ENCODE measurements at places on chromosomes 5 and 9. TPM values are rescaled to one million over a fixed set of nuclear protein-coding genes. Genes with fewer than 3 reads are reported as not detected.
A peak's percentile ranks its signal among the peaks of the same experiment; 100 is the strongest.

DNA sequence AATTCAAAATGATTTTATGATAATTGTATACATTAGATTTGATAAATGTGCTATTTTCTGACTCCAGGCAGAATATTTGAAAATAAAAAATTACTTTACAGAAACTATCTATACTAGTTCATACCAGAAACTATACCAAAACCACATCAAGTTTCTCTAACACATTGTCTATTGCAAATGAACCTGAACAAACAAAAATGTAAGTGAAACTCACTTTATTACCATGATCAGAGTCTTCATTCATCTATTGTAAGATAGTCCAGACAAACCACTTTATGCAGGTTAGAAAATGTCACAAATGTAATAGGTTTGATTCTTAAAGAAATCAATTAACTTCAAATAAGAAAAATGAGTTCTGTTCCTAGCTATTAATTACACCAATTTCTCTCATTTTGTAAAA is 99.4 kb downstream of the OXCT1 start:
- no peak for DNase-seq

- no peak for DNase-seq
Measured at GRCh38 chr5:179177711-179178575, 117.8 kb downstream of the ZNF354C start.

GRCh38 chr9:133589454-133590227 is 19.5 kb downstream of the FAM163B start:
- no peak for DNase-seq

- peak; percentile 73 for DNase-seq
Measured at GRCh38 chr5:36040651-36041536, 25.8 kb downstream of the UGT3A2 start.

GRCh38 chr5:71892641-71893365 is 173.7 kb downstream of the CARTPT start:
- no peak for DNase-seq

GRCh38 chr5:168299372-168299771 is 7.9 kb downstream of the WWC1 start:
- no peak for DNase-seq

GRCh38 chr5:43007911-43008362 is 32.2 kb downstream of the ANXA2R start:
- peak; percentile 57 for DNase-seq

DNA sequence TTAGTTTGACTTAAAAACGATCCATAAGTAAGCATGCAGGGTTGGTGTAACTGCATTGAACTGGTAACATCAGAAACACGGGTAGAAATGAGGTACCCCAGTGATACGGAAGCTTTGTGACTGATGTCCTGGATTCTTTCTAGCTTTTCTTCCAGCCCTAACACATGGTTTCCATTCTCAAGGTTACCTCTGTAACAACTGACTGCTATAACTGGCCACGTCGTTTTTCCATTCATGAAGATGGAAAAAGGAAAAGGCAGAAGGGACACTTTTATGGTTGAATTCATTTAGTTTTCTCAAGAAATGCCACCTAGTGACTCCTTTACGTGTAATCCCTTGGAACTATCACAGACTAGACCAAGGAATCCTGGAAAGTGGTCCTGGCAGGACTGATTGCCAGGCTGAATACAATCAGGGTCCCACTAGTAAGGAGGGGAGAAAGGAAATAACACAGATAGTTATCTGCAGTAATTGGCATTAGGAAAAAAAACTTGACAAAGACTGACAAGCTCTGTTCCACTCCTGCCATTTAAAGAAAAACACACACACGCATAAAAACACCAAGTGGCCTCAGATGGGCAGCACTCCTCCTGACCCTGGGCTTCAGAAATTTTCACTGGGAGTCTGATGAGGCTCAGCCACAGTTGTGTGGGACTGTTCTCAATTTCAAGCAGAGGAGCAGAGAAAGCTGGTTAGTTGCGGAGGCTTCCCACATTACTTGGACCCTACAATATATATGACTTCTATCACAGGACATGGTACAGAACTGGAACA is 77.5 kb upstream of the ZNF169 start:
- DNase-seq: no peak

DNA sequence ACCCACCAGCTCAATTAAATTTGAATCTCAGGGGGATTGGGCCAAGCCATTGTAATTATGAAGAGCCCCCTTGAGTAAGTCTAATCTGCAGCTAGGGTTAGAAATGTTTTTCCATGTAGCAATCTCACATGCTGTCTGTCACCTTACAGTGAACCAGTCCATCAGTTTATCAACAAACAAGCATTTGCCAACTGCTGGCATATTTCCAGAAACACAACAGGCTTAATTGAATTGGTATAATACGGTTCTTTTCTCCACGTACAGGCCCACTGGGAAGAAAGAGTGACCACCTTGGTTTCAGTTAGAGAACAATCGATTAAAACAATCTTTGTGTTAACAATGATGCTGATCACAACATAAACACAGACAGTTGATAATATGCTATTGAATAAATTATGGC is 67.4 kb downstream of the NSUN2 start:
- DNase-seq: no peak

DNA sequence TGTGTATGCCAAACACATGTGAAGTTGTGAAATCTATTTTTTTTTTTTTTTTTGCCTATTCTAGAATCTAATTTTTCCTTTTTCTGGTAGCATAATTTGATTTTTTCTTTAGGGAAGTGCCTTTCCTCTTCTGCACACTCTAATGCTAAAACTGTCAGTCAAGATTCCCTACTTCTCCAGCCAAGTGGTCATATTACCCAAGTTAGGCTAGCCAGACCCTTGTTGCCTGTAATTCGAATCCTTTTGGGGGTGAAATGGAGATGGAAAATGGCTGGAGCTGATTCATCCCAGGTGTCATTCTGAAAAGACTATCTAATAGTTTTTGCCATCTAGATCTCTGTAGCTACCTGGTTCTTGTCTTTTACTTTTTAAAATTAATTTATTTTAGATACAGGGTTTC is 24.8 kb upstream of the UBAP1 start:
- no peak for DNase-seq

DNA sequence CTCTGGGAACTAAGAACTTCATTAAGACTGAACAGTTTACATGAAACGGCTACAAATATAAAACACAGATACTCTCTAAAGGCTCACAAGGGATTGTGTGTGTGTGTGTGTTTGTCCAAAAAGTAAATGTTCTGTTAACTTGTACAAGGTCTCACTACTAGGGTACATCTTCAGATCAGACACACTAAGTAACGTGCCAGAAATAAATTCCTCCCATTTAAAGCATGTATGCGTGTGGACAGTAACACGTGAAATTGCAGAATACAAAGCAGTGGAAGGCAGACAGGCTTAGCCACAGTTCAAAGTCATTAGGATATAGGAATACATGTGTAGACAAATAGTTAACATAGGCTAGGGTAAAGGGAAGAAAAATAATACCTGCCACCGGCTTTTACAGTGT is 1.8 kb downstream of the BNC2 start:
- no peak for DNase-seq

DNA sequence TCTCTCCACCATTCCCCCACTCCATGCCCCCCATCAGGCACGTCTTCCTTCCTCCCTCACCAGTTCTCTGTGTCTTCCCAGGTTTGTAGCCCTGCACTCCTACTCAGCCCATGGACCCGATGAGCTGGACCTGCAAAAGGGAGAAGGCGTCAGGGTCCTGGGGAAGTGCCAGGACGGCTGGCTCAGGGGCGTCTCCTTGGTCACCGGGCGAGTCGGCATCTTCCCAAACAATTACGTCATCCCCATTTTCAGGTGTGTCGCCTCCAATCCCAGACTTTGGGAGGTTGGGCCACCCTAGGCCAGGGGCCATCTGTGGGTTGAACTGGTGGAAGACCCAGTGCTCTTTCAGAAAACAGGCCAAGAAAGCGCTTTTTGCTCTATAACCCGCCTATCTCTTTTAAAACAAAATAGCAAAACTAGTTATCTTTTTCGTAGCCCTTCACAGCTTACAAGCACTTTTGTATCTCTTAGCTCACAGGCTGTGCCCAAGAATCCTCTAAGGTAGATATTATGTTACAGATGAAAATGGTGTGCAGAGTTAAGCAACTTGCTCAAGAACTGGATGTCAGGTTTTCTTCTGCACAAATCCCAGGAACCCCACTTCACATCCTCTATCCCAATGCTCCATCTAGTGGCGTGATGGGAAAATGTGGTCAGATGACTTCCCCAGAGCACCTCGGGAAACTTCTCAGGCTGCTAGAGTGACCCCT is 56.2 kb downstream of the PLAC8L1 start:
- DNase-seq: peak; percentile 51

DNA sequence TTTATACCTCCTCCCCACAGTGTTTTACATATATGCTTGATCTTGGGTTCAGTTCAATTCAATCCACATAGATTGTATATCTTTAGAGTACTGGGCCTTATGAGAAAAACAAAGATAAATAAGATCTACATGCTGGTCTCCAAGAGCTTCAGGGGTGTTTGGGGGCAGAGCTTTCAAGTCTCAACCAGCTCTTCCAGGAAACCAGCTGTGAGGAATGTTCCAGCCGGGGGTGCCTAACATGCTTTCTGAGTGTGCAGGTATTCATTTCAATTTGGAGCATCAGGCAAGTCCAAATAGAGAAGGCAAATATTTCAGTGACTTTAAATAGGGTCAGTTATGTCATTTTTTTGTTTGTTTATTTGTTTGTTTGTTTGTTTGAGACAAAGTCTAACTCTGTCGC is 5.7 kb upstream of the RAPGEF1 start:
- no peak for DNase-seq

GRCh38 chr5:30100929-30101328 is 1092.6 kb upstream of the CDH6 start:
- no peak for DNase-seq

- no peak for DNase-seq
Measured at GRCh38 chr9:31542384-31543055, 841.9 kb upstream of the ACO1 start.

DNA sequence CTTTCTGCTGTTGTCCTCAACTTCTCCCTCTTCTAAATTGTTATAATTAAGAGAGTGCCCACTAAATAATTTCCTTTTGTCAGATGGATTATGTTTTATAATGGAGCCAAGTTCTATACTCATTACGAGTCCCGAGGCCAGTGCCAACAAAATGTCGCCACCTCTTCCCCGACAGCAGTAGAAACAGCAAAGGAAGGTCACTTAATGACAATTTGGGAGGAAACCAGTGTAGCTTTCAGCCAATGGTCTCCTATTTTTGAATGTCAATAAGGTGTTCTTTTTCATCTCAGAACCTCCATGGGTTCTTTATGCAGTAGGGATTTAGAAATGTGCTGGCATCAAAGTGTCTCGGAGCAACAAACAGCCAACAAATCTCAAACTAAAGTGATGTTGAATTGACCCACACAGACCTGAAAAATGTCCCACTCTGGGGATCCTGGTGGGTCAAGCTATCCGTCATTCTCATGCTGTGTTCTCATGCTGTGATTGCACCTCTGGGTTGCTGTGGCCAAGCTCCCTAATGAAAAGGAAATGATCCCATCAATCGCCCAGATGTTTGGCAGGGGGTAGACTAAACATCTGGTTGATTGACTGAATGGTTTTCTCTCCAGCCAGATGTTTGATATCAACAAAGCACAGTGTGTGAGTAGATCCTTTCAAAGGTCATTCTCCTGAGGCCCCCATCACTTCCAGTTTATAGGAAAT is 291.9 kb downstream of the DMAC1 start:
- DNase-seq: no peak

DNA sequence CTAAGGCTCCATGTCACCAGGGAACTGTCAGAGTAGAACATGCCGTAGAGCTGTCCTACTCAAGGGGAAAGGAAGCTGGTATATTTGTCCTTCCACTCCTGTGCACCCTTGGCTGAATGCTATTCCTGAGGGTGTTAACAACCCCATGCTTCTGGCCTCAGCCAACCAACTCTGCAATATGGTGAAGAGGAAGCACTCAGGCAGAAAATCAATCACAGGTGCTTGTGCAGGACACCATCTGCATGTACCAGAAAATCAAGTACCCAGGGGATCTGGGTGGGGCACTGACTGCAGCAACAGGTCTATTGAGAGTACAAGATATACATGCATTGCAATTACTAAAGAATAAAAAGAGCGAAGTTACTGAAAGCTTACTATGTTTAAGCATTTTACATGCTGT is 51.4 kb upstream of the NEK6 start:
- no peak for DNase-seq

DNA sequence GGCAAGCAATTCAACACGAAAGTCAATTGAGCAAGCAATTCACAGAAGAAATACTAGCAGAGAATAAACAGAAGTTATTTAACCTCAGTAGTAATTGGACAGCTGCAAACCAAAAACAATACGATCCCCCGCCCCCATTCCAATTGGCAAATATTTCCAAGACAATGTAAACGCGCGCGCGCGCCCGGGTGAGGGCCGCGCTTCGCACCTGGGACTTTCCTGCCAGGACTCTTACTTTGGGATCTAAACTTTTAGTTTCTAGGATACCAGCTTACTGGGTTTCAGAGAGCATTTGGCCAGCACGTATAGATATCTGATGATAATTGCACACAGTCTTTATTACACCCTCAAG is 8.6 kb downstream of the RUFY1 start:
- DNase-seq: peak; percentile 30

DNA sequence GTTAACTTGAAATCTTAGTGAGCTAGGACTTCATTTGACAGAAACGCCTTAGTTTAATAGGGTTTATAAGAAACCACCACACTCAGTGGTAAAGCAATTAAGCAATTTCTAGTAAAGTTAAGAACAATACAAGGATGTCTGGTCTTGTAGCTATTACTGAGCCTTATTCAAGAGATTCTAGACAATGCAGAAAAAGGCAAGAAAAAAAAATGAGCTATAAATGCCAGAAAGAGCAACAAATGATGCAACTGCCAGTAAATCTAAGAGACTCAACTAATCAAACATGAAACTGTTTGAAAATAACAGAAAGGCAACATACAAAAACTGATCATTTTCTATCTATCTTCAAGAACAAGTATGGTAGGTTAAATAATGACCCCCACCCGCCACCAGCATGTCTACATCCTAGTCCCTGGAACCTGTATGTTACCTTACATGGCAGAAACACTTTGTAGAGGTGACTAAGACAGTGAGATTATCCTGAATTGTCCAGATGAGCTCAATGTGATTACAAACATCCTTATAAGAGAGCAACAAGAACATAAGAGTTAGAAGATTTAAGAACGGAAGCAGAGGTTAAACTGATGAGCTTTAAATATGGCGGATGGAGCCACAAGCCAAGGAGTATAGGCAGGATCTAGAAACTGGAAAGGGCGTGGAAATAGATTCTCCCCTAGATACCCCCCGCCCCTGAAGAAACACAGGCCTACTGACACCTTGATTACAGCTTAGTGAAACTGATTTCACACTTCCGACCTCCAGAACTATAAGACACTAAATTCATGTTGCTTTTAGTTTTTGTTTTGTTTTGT is 93.0 kb downstream of the SUSD1 start:
- no peak for DNase-seq

- DNase-seq: peak; percentile 83
Measured at GRCh38 chr9:27701587-27701986, 128.3 kb upstream of the C9orf72 start.

- no peak for DNase-seq
Measured at GRCh38 chr9:94078086-94078485, 6.2 kb upstream of the PTPDC1 start.

- no peak for DNase-seq
Measured at GRCh38 chr5:89840906-89841305, 568.6 kb downstream of the CETN3 start.

The RNF183 gene
- 0.73 TPM for polyA plus RNA-seq

The GRXCR2 gene
- polyA plus RNA-seq: not detected

The COX7C gene
- 769 TPM for polyA plus RNA-seq

The ELAVL2 gene
- polyA plus RNA-seq: 4.5 TPM

The GGTA1 gene
- polyA plus RNA-seq: 7.2 TPM

The NR3C1 gene
- polyA plus RNA-seq: 68.6 TPM

The IFNA21 gene
- not detected for polyA plus RNA-seq

The SPIN1 gene
- polyA plus RNA-seq: 149 TPM

The IFNK gene
- 0.14 TPM for polyA plus RNA-seq

The SLC25A2 gene
- polyA plus RNA-seq: 0.20 TPM

The IFNE gene
- 0.22 TPM for polyA plus RNA-seq

The ERGIC1 gene
- 125 TPM for polyA plus RNA-seq

Data from left lung (tissue), 14 donors.